ENCODE measurements at places on chromosomes 7 and 10.

GRCh38 chr10:122014652-122015248 lies 25.8 kb downstream of the TACC2 start:
- no peak for DNase-seq

DNA sequence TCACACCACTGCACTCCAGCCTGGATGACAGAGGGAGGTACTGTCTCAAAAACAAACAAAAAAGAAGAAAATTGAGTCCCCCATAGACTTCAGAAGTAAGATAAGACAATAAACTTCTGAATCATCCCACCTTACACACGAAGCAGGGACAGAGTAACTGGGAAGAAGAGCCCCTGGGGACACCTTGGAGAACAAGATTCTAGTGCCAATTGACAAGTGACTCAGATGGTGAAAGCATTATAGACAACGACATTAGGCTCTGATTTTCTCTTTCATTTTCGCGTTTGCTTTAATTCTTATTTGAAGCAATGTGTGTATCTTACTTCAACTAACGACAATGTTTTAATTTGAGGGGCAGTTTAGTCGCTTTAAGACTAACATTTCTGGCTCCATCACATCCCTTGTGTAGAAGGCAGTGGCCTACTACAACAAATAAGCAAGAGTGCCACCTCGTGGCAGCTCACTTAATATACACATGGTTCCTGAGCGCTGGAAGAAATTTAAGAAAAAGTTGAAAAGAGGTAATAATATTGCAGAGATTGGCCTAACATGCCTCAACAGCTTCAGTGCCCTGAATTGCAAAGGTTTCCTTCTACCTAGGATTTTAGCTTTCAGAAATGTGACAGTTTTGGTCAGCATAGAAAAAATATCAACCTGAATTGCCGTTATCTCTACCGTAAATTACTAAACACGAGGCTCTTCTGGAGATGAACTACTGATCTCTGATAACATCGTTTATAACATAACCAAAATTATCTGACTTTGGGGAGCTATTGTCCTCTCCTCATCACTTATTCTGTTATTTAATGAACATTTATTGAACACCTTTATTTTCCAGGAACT lies 36.7 kb downstream of the ASNS start:
- DNase-seq, result peak; percentile 29

DNA sequence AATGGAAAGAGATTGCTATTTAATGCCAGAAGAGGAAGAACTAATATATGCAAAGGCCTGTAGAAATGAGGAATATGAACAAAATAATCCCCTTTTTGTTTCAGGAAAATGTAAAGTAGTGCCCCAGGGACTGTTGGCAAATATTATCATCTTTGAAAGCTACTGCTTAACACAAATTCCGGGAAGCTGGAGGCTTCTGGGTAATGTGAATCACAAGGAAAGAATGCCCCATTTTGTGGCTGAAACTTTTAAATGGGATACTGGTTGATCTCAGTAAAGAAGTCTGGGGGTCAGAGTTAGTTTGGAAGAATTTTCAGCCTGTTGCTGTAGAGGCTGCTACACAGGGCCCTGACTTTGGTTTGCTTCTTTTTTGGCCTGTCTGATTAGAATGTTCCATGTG lies 141.0 kb downstream of the PTEN start:
- DNase-seq, result no peak

- DNase-seq, result no peak
These were observed 44.8 kb upstream of the FAM133B start for GRCh38 chr7:92634924-92635519.

DNA sequence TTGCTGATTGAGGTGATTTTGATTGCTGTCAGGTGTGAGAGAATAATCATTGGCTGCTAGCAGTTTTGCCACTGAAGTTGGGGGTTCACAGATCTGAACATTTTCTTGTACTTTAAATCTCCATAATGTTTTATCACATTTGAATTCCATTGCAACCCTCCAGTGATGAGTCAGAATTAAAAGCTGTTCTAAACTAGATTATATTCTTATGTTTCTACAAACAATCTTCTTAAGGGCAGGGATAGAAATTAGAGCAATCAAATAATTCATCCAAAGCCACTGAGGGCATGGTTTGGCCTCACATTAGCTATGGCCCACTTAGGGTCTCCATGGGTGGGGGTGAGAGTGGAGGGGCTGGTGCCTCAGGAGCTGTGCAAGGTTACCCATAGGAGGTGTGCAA lies 53.0 kb upstream of the RPA3 start:
- no peak for DNase-seq

DNA sequence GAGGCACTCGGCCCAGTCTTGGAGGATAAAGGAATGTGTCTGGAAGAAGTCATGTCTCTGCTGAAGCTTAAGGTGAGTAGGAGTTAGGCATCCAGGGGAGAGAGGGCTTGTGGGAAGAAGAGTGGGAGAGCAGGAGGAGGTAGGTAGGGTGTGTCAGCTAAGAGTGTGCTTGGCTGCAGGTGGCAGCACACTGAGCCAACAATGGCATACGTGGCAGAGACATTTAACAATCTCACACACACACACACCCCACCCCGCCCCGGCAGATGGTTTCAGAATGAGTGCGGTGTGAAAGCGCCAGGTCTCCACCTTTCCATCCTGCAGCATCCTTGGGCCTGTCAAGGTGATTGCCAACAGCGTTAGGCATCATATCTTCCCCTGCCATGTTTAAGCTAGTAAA lies 11.2 kb upstream of the ARPC1A start:
- DNase-seq, result no peak

GRCh38 chr10:48658243-48658974 lies 26.3 kb upstream of the WDFY4 start:
- DNase-seq, result peak; percentile 19

- DNase-seq, result no peak
These were observed 1.2 kb upstream of the TMEM178B start for GRCh38 chr7:141072548-141073172.

GRCh38 chr10:104359811-104360210 lies 6.2 kb downstream of the CFAP58 start:
- DNase-seq, result no peak

- no peak for DNase-seq
These were observed 128.1 kb upstream of the NANOS1 start for GRCh38 chr10:118901380-118901779.

- DNase-seq, result no peak
These were observed 12.1 kb downstream of the ODAD2 start for GRCh38 chr10:27986821-27987220.

DNA sequence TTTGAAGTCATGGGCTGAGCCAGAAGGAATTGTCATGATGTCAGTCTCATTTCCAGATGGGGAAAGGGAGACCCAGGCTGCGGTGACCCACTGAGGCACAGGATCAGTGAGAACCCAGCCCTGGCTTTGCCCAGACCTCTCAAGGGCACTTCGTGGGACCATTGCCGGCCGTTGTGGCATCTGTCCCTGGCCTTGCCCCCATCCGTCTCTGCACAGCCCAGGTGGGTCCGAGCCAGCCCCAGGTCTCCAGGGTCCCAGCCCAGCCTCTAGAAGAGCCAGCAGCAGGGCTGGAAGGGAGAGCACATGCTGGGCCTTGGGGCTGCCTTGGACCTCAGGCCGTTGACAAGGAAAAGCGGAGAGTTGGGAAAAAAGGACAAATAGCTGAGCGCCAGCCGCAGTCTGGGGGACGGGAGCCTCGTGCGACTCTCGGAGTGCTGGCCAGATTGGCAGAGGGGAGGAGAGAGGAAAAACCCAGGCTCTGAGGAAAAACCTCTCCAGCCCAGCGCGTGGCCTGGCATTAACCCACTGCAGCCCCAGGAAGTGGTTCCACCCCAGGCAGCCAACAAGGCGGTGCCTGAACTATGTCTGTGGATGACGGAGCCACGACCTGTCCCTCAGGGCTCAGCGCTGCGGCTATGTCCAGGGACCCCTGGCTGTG lies 30.2 kb downstream of the GRIFIN start:
- DNase-seq, result no peak

- no peak for DNase-seq
These were observed 557.4 kb upstream of the VSTM2A start for GRCh38 chr7:53984776-53985175.

GRCh38 chr7:90764848-90765570 lies 168.9 kb downstream of the CDK14 start:
- no peak for DNase-seq

- no peak for DNase-seq
These were observed 234.0 kb downstream of the SDHAF3 start for GRCh38 chr7:97351488-97351887.

DNA sequence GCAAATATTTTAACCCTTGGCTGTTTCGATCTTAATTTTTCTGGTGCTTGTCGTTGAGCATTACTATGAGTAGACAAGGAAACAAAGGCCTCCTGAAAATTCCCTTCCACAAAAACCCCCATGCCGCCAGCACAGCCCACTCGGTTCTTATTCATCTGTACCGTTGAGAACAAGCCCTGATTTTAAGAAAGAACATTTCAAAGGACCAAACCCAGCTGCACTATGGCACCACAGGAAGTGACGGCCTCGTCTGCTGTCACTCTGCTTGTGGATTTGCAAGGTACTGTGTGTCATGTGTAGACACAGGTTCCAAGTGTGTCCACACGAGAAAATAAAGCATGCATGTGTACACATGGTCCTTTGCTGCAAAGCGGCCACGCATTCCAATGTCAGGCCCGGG lies 285.2 kb downstream of the DNAJB6 start:
- no peak for DNase-seq

GRCh38 chr7:43351683-43352082 lies 231.2 kb upstream of the STK17A start:
- DNase-seq, result no peak

- DNase-seq, result no peak
These were observed 113.1 kb upstream of the ADCY1 start for GRCh38 chr7:45461026-45461425.

DNA sequence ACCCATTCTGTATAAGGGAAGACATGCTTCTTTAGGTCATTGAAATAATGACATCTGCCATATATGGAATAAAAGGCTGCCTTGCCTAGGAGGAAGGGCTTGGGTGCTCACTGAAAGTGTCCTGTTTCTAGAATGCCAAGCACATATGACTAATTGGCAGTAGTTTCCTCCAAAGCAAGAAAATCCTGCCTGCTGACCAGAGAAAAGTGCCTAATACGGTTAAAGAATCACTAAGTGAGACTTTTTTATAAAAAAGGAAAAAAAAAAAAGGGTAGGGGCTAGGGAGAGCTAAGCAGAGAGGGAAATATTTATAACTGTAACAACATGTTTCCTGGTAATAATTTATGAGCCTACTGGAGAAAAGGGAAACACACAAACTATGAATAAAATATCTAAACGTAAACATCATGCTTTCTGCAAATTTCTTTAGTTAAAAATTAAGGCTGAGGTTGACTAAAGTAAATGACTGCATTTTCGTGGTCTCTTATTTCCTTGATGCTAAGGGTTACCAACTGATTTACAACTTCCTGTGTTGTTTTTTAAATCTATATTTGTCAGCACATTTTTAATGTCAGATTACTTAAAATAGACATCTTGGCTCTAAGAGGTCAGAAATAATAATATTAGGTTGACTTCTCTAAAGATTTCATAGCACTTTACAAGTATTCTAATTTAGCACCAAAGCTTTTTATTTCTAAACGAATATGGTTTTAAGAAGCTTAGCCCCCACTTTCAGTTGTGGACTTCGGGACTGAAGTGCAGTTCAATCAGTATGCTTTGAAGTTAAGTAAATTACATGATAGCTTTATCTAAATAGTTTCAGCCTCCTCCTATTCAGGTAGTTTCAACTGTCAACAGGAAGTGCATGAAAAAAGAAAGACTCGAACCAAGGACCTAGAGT lies 89.6 kb downstream of the CABCOCO1 start:
- no peak for DNase-seq

- no peak for DNase-seq
These were observed 13.3 kb downstream of the DHTKD1 start for GRCh38 chr10:12081879-12082557.

DNA sequence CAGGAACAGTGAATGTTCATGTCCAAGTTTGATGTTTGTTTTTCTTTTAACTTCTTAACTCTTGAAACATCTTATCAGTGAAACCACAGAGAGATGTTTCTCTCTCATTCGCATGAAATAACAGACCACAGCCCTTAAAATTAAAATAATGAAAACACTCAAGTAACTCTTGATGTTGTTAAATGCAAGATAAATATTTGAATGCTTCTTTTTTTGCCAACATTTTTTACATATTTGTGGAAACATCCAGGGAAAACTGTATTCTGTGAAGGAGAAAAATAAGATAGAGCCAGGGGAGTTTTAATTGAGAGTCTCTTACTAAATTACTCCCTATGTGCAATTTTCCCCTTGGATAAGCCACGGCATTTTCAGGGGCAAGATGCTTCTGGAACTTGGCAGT lies 361.8 kb upstream of the MGMT start:
- DNase-seq, result no peak

GRCh38 chr7:121376979-121377378 lies 19.1 kb downstream of the FAM3C start:
- DNase-seq, result no peak

GRCh38 chr10:133207627-133208026 lies 22.4 kb upstream of the UTF1 start:
- DNase-seq, result no peak

GRCh38 chr7:89623018-89623672 lies 531.1 kb upstream of the STEAP1 start:
- DNase-seq, result no peak

GRCh38 chr7:84682543-84682942 lies 488.0 kb upstream of the SEMA3A start:
- DNase-seq, result no peak

GRCh38 chr7:16396766-16397500 lies 24.4 kb downstream of the CRPPA start:
- no peak for DNase-seq

GRCh38 chr7:151597541-151598444 lies 78.1 kb upstream of the RHEB start:
- no peak for DNase-seq

DNA sequence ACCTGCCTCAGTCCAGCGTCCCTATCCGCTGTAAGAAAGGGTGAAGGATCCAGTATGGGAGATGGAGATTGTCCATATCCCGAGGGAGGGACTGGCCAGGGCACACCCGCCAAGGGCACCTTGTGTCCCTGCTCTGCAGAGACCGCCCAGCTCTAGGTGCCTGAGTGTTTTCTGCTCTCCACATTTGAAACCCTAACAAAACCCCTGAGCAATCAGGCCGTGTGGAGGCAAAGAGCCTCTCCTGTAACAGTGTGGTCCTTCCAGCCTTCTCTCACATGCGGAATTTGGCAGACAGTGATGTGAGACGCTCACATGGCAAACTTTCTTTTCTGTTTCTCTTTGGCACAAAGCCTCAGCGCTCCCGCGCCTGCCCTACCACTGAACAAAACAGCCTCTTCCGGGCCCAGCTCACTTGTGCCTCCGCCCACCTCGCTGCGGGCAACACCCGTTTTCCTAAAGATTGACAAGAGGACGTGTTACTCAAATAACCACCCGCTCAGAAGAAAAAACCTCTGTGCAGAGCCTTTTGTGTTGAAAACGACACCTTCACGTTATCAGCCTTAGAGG lies 514.8 kb downstream of the DNAJB6 start:
- peak; percentile 39 for DNase-seq

- no peak for DNase-seq
These were observed 27.5 kb downstream of the CTNNA3 start for GRCh38 chr10:67668448-67668847.

- no peak for DNase-seq
These were observed 6.5 kb upstream of the SDK1 start for GRCh38 chr7:3294432-3295100.

Measured in stimulated activated CD8-positive, alpha-beta memory T cell treated with anti-CD3 and anti-CD28 coated beads, Interleukin-7, amount 100 ng/mL, for 1 hour (primary cell).